ENCODE measurements at places on chromosomes 13 and 19.

DNA sequence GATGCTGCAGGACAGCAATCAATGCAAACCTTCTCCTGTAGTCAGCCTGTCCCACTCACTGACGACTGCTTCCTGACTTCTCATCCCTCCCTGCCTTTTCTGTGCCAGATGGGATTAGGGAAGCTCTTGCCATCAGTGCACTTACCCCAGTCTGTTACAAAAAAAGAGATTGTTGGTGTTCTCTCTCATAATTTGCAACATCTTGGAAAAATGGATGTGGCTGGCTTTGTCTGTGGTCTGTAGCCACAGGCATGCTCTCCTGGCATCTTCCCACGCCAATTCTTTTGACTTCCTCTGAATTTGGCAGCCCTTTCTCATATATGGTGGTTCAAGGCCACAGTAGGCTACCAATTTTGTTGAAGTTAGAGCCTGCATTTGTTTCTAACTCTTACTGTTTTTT, 11.6 kb upstream of the HTR2A start:
- DNase-seq: no peak

- no peak for DNase-seq
Measured at GRCh38 chr13:74730556-74731331, 596.5 kb upstream of the KLF12 start.

DNA sequence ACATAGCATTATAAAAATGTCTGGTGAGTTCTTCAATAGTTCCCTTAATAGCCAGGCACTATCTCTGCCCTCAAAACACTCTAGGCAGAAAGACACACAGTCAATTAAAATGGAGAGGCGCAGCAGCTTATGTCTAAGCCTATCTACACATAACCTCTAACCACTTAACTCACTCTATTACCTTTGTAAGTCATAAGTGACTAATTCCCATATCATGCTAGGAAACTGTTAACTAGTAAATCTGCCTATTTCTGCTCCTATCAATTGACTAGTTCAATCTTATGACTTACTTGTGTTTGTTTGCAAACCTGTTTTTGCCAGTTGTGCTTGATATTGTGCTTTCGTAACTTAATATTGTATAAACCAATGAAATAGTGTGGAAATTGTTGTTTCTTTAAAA, 3.2 kb downstream of the CCDC122 start:
- DNase-seq: no peak

DNA sequence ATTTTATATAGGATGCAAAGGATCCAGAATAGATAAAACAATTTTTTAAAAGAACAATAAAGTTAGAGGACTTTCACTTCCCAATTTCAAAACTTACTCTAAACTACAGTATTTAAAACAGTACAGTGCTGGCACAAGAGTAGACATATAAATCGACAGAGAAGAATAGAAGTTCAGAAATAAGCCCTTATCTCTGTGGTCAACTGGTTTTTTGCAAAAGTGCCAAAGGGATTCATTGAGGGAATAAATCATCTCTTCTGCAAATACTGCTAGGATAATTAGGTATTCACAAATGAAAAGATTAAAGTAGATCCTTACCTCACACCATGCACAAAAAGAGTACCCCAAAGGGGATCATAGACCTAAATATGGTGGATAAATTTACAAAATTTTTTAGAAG, 431.0 kb upstream of the HTR2A start:
- no peak for DNase-seq

- peak; percentile 68 for DNase-seq
Measured at GRCh38 chr19:43738780-43739211, 16.0 kb downstream of the SMG9 start.

DNA sequence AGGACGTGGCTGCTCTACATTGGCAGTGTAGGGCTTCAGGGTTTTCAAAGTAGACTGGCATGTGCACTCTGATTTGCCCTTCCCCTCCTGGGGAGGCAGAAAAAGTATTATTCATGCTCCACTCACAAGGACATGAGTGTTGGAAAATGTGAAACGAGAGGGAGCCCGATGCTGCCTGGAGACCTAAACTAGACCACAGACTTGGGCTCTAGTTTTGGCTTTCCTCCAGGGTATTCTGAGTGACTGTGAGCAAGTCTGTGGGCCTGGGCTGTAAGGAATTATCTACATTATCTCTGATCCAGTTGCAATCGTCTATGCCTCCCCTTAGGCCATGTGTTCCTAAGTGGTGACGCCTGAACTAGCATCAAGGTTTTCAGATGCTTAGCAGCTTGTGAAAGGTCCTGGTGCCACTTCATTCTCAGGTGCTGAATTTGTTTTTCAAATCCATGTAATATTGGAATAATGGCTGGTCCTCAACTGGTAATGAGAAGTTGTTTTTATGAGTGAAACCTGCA, 55.0 kb downstream of the MRPL57 start:
- no peak for DNase-seq

Measured in COLO829 (cell line).